Neural crest cell (in vitro differentiated cells): ENCODE measurements at places on chromosomes 5 and 9. TPM values are rescaled to one million over a fixed set of nuclear protein-coding genes. Genes with fewer than 3 reads are reported as not detected.
A peak's percentile ranks its signal among the peaks of the same experiment; 100 is the strongest.

PRSS3 gene
- not detected in 2 replicates for total RNA-seq

DMRTA1 gene
- total RNA-seq = 2.4 and 2.7 TPM in 2 replicates

SPINK1 gene
- not detected in 2 replicates for total RNA-seq

SIT1 gene
- total RNA-seq = 0.33 TPM in 1 of 2 replicates, not detected in the other

OLFM1 gene
- total RNA-seq = 23.3 and 27.2 TPM in 2 replicates

OBP2B gene
- not detected in 2 replicates for total RNA-seq

GRXCR2 gene
- not detected in 2 replicates for total RNA-seq

DNA sequence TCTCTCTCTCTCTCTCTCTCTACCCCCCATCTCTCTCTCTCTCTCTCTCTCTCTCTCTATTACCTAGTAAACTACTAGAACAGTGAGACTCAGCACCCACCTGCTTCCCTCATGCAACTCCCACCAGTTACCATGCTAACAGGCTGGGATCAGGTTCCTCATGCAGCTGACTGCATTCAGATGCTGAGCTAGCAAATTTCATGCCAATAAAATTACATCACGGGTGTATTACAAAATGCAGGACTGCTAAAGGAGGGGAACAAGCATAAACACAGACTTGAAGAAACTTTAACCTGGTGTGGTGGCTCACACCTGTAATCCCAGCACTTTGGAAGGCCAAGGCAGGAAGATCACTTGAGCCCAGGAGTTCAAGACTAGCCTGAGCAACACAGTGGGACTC, 76.0 kb downstream of the CEMIP2 start:
- DNase-seq = no peak

DNA sequence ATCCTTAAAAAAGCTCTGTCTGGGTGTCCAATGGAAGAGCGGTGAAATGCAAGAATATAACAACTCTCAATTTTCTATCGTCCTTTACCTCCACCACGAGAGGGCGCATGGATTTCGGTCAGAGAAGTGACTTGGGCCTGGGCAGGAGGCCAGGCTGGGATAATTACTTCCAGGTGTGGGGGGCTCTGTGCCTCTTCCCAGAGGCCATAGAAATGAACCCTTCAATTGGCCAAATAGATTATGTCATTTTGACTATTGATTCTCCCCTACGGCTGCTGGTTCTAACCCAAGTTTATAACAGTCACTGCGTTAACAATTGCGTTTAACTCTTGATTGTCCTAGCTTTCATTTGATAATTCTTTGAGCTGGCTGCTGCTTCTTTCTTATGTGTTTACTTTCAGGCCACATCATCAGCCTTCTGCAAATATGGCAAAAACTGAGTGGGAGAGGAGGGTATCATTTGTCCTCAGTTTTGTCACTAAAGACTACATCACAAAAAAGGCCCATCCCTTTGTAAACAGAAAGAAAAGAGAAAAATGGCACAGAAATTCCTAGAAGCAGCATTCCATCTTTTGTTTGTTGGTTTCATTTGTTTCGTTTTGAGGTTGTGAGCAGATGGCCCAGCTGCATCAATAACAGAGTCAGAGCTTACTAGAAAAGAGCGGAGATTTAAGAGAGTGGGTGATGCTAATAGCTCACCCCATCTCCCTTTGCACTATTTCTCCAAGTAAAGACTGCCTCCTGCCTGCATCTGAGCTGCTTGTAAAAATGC, 45.4 kb upstream of the ZFR start:
- peak; percentile 82 for DNase-seq

DNA sequence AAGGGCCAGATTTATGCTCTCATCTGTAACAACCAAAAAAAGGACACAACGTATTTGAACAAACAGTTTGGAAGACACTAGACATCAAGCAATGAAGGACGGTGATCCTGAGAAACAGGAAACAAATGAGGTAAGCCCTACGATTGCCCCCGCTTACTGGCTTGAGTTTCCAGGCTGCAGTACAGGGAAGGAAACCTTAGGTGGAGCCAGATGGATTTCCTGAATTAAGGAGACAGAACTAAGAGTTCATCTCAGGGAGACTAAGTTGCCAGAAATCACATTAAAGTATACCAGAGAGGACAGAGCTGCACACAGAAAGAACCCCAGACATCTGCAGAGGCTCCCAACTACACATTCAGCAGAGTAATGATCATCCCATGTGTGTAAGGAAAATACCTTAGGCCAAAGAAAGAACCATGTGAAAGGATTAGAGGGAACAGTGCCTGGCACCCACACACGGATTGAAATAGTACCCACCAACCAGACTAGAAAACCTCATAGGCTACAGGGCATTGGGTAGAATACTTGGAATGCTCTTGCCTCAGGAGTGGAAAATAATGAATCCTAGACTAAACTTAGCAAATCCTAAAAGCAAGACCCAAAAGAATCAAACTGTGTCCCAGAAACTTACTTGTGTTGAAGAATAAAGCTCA, 99.3 kb upstream of the NIPBL start:
- DNase-seq = peak; percentile 20

DNA sequence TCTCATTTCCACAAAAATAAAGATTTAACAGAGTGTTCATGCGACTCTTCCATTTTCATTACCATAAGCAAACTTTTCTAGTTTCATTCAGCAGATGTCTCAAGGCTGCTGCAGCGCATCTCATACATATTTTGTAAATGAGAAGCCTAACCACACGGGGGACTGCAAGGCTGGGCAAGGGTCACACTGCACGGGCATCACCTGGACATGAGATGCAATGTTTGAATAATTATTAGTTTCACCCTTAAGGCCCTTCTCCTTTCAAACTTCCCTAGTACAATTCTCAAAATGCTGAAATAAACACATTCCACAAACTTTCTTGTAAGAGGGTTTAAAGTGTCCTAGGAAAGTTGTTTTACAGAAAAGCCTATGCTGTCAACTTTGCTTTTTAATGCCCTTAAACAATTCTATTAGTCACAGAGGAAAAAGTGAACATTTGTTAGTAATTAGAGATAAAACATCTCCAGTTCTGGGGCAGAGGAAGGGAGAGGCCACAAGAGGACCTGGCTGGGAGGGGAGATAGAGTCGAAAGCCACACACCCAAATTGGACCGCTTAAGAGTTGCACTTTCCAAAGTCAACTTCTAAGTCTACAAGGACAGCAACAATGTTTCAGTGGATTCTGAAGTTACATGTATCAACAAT, 1.3 kb downstream of the DENND1A start:
- DNase-seq = no peak

DNA sequence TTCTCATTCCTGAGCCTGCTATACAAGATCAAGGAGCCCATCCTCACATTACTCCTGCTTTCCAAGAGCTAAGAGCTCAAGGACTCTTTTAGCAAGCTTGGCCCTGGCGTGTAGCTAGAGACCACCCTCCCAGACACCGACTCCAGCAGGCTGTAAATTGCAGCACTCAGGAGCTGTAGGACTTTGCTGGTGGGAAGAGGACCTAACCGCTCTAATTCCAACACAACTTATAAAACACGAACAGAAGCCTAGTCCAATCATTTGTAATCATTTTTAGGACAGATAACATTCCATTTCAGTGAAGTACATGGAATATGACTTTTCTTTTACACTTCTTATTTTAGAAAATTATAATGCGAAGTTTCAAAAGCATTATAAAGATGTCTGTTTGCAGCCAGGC, 219.9 kb downstream of the NXNL2 start:
- DNase-seq = no peak

DNA sequence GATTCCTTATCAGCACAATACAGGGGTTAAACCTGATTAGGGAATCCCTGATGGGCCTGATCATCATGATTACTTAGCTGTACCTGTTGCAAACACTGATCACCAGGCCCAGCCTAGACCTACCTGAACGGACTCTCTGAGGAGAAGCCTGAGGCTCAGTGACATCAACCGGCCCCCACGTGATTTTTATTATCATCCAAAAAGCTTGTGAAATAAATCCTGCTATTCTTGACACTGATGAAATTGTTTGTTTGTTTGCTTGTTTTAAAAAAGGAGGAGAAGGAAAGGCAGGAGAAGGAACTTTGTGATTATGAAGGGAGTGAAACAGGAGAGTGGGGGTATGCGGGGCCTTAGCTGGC, 18.1 kb downstream of the LCP2 start:
- no peak for DNase-seq

DNA sequence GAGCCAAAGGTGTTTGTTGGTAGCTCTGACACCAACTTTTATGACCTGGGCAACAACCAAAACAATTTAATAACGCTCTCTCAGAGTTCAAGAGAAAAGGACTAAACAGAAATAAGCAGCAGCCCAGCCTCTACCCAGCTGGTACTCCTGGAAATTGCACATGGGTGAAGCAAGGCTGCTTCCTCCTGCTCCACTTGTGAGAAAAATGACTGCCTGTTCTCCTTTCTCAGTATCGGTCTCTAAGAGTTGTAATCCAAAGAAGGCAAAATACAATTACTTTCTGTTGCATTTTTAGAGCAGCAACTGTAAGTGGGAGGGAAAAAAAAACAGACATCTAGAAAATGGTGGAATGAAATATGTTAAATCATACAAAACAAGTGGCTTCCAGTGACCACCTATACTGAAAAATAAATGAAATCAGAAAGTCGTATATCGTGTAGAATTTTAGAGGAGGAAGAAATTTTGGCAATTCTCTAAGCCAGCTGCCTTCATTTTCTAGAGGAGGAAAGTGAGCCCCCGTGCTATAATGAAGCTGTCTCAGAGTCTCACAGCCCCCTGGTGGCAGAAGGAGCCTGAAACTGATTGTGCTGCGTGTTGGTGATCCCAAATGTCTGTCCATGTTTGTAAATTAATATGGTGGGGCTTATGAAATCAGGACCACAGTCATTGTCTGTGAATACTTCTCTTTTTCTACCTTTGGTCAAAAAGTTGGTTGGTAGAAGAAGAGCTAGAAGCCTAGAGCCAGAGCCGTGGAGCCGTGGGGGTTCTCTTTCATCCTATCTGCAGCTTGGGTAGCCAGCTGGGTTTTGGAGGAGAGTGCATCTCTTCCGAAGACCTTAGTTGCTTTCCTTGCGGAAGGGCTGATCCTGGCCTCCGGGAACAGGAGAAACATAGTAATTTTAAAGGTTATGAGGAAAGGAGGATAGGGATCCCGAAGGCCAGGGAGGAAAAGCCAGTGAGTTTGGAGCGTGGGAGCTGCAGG, 139.9 kb downstream of the PIP5K1B start:
- DNase-seq = peak; percentile 51

DNA sequence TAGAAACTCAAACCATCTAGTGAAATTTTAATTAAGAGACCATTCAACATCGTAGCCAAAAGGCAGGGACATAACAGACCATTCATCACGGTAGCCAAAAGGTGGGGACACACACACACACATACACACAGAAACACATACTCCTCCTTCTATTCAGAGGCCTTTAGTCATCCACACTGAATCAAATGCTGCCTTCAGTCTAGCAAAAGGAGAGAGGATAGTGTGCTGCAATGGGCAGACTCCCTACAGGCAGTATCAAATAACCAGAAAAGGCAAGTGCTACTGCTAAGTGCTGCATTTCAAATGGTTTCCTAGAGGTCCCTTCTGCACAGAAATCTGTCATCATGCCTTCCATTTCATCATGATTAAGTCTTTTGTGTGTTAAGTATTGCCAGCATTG, 303.9 kb downstream of the TRIM32 start:
- DNase-seq = no peak

DNA sequence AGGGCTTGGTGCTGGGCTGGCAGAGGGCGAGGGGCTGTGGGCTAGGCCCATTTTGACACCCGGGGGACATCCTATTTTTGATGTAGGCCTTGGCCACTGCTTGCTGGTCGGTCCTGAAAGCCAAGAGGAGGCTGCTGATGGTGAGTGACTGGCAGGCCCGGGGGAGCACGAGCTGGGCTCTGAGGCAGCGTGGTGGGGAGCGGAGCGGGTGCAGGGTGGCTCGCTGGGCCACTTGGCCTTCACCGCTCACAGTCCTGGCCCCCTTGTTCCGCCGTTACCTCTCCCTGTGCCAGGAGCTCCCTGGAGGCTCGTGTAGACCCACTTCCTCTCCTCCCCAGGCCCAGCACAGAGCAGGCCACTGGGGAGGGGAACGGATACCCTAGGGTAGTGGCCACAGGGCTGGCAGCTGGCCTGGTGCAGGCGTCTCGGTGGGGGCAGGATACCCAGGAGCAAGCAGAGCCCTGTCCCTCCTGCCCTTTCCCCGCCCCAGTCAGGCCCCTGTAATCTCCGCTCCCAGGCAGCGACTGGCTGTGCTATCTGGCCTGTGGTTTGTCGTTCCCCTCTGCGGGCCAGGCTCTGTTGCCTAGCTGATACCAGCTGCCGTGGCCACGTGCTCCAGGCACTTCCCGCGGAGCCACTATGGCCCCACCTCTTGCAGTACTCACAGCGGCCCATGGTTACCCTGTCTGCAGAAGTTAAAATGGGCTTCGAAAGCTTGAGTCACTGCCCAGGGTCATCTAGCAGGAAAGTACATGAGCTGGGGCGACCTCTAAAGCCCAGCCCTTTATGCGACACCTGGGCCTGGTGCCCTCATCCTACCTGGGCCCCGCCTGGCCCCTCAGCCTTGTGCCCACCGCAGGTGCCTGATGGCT, 11.7 kb upstream of the DOLPP1 start:
- no peak for DNase-seq

DNA sequence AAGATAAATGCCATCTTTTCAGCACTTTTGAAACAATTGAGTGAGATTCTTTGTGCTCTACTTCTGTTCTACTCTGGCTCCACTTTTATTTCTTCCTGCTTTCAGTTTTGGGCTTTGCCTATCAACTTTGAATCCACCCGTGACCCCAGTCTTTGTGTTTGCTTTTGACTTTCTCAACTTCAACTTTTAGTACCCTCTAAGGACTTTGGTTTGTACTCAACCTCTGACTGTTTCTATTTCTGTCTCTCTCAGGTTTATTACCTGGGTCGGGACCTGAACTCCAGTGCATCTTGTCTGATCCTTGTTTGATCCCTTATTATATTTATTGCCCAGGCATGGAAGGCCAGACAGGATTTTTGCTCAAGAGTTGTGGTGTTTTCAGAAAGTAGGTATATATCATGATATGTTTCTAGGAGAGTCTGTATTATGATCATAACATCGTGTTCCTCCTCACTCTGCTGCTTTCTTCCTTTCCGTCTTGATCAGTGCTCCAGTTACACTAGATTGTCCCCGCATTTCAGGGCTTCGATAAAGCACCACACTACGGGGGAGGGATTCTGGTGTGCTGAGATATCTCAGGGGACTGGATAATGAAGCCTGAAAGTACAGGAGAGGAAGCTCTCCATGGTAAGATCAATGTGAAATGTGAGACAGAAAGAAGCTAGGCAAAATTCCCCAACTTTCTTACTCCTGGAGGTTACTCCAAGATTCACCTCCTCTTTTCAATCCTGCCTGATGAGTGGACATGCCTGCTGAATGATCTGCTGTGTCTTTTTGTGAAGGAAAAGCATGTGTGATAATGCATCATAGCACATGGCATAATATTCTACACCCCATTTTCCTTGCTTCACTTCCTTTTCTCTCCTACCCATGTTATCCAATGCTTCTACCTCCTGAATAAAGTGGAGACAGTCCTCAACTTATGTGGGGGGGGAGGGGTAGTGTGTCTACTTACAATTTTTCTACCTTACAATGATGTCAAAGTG, 155.5 kb upstream of the GRIN3A start:
- no peak for DNase-seq

DNA sequence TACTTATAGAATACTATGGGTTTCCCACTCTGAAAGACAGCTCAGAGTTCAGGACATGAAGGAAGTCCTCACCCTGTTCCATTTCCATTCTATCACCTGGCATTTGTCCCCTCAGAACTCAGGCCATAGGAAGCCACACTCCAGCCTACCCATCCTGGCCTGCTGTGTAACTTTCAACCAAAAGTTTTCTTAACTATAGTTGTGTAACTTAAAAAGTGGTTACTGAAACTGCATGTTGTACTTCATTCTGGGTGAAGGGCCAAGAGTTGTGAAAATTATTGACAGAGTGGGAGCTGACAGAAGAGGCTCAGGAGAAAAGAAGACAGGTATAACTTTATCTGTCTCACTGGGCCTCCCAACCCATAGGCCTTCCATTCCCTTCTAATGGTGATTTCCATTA, 212.5 kb downstream of the RAB3C start:
- DNase-seq = no peak

GRCh38 chr5:140321796-140322195, 18.9 kb upstream of the PFDN1 start:
- DNase-seq = no peak
